ENCODE measurements at places on chromosomes 1 and 21.

DNA sequence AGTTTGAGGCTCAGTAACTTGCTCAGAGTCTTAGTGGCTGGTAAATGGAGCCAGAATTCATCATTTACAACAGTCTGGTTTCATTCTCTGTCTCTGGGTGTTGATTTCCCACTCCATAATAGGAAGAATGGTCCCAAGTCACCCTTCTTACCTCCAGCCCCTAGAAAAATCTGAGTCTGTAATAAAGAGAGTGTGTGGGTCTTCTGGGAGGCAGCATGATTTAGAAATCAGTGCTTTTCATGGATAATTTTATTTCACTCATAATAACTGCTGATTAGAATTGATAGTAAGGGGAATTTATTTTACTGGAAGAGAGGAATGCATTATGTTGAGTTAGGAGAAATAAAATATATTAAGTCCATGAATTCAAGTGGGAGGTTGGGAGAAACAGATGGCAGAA, 2.1 kb downstream of the PLA2G2D start:
- DNase-seq = no peak

GRCh38 chr1:46747683-46748288, 28.9 kb upstream of the EFCAB14 start:
- DNase-seq = peak; percentile 86

DNA sequence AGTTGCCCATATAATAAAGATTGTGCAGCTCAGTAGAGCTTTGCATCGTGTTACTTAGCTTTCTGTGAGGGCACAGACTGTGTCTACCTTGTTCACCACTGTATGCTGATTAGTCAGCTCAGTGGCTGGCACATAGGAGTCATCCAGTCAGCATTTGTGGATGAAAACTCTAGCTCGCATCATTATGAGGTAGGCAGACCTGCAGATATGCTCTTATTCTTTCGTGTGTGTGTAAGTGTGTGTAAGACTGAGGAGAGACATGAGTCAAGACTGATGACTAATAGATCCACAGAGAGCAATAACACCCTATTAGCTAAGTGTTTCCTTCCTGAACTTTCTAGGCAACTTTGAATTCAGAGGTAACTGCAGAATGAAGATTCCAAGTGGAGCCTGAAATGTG, 17.1 kb downstream of the TTF2 start:
- DNase-seq = no peak

GRCh38 chr1:185249563-185249962, 67.5 kb downstream of the IVNS1ABP start:
- DNase-seq = no peak

DNA sequence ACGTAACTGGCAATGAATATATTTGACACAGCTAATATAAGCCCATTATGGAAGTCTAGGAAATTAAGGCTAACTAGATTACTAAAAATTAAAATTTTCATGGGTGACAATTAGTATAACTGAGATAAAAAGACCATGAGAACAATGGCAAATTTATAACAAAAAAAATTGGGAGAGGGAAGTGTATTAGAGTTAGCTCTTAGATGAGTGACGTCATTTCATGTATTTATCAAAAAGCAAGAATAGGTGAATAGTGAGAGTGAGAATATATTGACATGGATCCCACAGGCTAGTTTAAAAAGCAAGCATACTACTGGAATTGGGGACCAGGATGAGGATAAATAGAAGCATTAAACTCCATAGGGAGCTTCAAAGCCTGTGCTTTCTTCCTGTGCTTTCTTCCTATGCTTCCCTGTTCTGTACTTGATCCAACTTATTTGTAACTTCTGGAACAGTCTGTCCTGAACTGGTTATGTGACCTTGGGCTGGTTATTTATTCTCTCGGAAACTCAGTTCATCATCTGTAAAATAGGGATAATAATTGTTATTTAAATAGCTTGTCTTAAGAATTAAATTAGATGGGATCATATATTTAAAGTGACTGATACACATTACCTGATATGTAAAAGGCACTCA, 9.1 kb downstream of the BCL9 start:
- DNase-seq = no peak

DNA sequence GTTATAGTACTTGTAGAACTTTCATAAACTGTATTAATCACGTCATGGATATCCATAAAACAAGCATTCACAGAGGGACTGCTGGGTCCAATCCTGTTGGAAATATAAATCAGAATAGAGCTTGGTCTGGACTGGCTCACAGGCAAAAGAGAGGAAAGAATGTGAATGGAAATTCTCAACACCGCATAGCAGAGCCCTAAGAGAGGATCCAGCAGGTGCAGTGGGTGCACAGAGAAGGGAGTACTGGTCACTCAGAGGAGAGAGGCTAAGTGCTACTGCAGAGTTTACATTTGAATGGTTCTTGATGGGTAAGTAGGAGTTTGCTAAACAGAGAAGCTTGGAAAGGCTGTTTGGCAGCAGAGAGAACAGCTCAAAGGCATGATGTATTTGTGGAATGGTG, 231.7 kb downstream of the PAPPA2 start:
- DNase-seq = no peak

DNA sequence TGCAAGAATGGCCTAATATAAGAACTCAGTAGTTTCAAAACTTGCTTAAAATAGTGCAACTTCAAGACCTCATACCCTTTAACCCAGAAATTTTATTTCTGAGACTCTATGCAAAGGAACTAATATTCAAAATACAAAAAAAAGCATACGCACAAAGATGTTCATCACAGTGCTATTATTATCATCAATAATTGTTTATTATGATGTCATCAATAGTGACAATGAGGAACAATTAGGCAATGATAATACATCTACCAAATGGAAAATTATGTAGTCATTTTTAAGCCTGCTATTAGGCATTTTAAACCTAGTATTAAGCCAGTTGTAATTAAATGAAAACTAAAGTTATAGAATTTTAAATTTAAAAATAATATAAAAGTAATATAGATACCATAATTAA, 3.3 kb downstream of the TTLL7 start:
- no peak for DNase-seq

DNA sequence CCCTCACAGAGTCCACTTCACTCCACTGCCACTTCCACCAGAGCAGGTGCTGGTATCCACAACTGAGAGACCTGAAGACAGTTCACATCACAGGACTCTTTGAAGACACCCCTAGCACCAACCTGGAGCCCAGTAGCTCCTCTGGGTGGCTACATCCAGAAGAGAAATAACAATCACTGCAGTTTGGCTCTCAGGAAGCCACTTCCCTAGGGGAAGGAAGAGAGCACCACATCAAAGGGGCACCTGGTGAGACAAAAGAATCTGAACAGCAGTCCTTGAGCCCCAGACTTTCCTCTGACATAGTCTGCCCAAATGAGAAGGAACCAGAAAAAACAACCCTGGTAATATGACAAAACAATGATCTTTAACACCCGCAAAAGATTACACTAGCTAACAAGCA, 113.2 kb downstream of the TENT5C start:
- no peak for DNase-seq

DNA sequence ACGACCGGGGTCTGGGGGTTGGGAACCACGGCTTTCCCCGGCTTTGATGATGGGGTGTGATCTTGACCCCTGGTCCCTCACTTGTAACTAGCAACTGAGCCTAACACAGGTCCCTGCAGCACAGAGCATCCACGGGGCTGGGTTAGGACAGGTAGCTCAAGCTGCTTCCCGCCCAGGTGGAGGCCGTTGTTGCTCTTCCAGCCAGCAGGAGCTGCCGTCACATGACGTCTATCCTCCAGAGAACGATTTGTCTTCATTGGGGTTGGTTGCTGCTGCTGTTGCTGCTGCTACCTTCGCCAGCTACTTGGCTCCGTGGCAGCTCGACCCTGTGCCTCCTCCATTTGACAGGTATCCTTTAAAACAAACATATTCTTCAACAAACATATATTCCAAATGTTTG, 74.3 kb upstream of the ADAR start:
- DNase-seq = no peak

DNA sequence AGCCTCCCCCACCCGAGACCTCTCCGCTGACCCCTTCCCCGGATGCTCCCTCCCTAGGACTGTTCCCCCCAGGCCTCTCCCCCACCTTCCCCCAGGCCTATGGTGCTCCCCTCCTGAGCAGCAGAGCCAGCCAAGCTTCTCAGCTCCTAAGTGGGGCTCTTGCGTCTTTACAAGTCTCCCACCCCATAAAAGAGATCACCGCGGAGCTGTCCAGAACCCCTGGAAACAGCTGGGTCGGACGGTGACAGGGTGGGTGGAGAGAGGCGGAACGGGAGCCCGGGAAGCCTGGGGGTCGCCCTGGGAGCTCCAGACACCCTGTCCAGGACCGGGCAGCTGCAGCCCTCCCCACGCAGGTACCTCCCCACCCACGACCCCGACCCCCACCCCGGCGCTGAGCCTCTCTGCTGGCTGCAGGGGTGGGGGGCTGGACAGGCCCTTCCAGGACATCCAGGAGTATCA, 61.2 kb downstream of the WNT9A start:
- DNase-seq = no peak

GRCh38 chr1:53368314-53369033, 40.6 kb upstream of the LRP8 start:
- no peak for DNase-seq

- DNase-seq = no peak
Observed at GRCh38 chr1:213245260-213245910, 194.3 kb downstream of the RPS6KC1 start.

DNA sequence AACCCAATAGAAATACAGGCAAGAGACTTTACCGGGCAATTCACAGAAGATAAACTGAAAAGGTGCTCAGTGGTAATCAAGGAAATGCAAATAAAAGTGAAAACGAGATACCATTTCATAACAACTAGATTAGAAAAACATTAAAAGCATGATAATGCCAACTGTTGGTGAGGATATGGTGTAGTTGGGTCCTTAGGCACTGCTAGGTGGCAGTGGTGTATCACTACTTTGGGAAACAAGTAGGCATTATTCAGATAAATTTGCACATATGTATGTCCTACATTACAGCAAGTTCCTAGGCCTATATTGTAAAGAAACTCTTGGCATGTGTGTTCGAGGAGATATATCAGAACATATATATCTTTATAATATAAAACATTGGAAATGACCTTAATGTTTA, 31.0 kb downstream of the AZIN2 start:
- no peak for DNase-seq

DNA sequence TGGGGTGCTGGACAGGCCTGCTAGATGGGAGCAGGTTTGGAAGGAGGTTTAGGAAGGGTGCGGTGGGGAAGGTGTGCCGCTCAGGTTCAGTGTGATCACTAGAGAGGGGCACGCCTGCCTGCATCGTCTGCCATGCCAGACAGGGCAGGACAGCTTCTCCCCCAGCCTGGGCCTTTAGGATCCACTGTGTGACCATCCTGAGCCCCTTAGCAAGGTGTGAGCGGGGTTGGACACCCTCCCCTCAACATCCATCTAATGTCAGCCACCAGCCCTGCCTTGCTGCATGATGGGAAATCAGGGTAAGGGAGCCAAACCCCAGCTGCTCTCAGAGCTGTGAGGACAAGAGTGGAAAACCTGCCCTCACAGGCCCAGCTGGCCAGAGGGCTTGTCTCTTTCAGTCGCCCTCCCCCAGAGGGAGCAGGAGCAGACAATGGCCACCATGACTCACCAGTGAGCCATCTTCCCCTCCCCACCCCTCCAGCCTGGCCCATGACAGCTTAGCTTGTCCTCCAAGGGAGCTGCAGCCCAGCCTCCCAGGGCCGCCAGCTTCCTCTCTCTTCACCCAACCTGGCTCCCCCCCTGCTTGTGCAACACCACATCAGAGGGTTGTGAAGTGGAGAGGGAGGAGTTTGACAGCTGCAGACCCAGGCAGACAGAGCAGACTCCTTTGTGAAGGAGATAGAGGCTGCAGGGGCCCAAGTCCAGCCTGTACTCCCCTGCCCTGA, 37.0 kb downstream of the NUAK2 start:
- peak; percentile 100 for DNase-seq

- no peak for DNase-seq
Observed at GRCh38 chr1:246081138-246081702, 425.9 kb downstream of the SMYD3 start.

DNA sequence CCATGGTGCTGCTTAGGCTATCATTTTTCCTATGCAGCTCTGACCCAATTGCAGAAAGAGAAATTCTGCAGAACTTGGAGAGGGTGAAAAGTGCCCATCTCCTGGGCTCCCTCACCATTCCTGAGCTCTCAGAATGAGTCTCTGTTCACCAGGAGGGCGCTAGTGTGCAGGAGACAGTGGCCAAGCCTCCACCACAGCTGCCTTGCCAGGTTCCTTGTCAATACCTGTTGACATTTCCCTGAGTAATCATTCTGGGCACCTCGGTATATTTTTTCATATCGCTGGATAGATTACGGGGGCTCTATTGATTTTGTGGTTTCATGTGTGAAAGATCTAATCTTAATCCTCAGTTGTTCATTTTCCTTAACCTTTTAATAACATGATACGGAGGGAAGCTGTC, 13.0 kb upstream of the C8B start:
- DNase-seq = no peak

DNA sequence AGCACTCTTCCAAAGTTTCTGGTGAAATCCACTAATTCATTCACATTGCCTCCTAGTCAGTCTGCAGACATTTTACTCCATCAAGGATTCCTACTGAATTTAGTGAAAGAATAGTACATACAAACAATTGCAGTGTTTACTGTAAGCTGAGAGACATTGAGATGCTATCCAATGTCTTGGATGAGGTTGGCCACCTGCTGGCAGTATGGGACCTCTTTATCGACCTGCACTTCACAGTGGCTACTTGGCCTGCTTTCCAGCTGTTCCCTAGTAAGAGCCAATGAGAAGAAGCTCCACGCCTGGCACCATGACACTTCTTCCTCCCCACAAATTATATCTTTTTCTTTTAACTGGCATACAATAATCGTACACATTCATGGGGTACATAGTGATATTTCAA, 51.5 kb upstream of the LRIF1 start:
- DNase-seq = no peak

GRCh38 chr1:245304698-245305097, 149.9 kb downstream of the KIF26B start:
- DNase-seq = no peak

DNA sequence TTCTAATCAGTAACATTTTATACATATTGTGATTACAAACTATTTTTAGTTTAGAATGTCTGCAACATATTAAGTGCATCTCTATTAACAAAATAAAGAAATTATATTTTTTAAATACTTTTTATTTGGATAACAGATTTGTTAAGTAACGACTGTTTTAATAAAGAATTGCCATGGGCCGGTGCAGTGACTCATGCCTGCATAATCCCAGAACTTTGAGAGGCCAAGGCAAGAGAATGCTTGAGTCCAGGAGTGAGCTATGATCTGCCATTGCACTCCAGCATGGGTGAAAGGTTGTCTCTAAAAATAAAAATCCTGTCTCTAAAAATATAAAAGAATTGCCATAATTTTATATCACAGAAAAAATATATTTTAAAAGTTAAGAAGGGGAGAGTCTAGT, 4.1 kb downstream of the LRRIQ3 start:
- DNase-seq = no peak

DNA sequence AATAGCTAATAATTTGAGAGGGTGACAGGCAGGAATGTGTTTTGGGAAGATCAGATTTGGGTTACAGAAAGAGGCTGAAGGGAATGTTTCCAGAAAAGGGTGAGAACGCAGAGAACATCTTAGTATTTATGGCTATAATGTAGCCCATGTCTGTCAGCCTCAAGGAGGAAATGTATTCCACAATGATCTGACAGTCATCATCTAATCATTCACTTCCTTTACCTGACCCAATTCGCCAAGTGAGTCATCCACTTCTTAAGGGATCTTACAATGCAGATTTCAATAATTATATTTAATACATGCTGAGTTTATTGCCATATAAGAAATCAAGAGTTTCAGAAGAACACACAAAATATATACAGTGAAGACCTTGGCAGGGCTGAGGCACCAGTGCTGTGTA, 10.8 kb downstream of the TRIM45 start:
- DNase-seq = no peak

GRCh38 chr1:195278644-195279043, 1329.6 kb downstream of the KCNT2 start:
- no peak for DNase-seq
